Stimulated activated CD8-positive, alpha-beta memory T cell treated with anti-CD3 and anti-CD28 coated beads, Interleukin-7, amount 100 ng/mL, for 1 hour (primary cell): ENCODE measurements at places on chromosomes 4 and X.

DNA sequence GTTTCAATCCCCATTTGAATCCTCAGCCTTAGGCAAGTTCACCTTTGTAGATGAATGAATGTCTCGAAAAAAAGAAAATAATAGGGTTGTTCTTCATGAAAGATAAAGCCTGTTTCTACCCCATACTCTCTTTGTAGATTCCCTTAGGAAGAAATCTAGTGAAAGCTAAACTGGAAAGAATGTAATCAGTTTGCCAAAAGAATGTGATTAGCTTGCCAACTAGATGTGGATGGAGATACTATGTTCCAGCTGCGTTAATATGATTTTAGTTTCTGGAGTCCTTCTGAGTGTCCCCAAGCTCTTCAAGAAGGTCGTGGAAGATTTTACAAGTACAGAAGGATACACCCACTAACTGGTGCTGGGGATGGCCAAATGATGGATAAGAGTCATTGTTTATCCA lies 162.3 kb upstream of the EDNRA start:
- no peak for DNase-seq

DNA sequence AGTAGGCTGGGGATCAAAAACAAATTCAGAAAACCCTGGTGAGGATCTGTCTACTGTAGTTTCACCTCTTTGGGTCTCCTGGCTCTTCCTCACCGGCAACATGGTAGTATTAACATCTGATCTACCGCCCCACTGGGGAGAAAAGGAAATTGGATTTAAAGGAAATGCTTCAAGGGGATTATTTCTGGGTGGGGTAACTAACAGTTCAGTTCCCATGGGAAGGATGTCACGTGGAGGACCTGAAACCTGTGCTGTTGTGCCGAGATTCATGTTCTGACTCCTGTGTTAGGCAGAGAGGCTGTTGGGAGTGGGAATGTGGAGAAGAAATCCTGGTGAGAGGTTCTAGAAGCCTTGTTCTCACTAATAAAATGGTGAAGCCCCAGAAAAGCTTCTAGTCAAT lies 254.4 kb downstream of the BCOR start:
- no peak for DNase-seq

- no peak for DNase-seq
These were observed 143.9 kb downstream of the PJA1 start for GRCh38 chrX:69021141-69021960.

- DNase-seq = no peak
These were observed 8.2 kb downstream of the RTL3 start for GRCh38 chrX:78650906-78651437.

- no peak for DNase-seq
These were observed 587 bp upstream of the AFF2 start for GRCh38 chrX:148499638-148500422.

DNA sequence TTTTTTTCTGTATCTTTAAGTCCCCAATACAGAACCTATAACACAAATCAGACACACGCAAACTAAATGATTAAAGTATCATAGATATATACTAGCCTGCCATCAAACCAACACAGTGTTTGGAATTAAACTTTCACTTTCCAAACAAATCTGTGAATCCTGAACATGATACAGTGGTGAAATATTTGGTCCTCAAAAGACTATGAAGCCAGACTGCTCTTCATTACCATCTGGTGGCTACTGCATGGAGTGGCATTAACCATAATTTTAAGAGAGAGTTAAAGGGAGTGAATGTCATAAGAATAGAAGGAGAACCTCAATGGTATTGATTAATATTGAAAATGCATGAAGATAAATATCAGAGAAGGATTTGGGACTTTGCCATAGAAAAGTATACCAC lies 9.2 kb upstream of the GABRA4 start:
- DNase-seq = no peak

- DNase-seq = no peak
These were observed 208.4 kb upstream of the ADAMTS3 start for GRCh38 chr4:72777436-72777835.

DNA sequence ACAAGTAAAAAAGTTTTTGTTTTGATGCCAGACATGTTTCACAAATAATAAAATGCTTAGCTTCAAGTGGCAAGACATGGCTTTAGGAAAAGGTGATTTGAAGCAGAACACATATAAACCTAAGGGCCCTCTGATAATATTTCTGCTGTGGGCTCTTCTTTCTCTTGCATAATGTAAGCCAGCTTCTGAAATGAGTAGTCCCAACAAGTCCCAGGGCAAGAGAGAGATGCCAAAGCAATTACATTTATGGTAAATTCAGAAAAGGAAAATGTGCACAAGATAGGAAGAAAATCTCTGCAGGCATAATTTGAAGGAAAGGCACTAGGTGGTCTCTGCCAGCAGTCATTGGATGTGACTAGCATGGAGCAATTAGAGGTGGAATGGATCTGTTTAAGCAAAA lies 170.8 kb upstream of the GALNT7 start:
- no peak for DNase-seq

DNA sequence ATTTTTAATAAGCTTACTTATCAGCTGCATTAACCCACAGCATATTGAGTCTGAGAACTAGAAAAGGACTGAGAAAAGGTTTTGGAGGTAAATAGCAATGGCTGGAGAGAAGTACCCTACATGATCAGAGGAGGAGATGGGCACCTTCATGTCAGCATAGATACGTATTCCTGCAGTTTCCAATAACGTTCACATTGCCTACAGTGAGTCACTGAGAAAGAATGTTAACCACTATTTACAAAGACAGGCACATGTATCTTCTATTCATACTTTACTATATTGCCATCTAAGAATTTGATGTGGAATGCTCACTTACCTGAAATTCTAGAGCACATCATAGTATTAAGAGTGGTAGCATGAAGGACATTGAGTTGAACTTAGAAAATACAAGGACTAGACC lies 92.5 kb downstream of the TLL1 start:
- DNase-seq = no peak

DNA sequence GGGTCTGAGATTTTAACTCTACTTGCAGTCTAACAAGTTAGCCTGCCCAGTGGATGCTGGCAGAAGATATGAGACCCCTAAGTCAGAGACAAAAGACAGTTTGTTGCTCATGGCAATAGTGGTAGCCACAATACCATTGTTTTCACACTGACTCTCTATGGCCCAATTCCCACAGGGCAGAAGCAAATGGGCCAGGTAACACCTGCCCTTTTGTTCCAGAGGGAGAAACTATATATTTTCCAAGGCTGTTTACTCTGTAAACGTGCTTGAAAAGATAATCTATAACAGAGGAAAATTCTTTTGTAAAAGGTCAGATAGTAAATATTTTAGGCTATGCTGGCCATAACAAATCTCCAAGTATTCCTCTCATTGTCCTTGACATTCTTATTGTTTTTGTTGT lies 57.2 kb upstream of the NPNT start:
- DNase-seq = no peak

GRCh38 chr4:169485791-169486742 lies 126.3 kb downstream of the NEK1 start:
- no peak for DNase-seq

- no peak for DNase-seq
These were observed 1.7 kb downstream of the CNOT6L start for GRCh38 chr4:77817304-77818072.

GRCh38 chr4:163536091-163536490 lies 41.6 kb downstream of the TMA16 start:
- no peak for DNase-seq

- no peak for DNase-seq
These were observed 144.4 kb downstream of the MAGEB17 start for GRCh38 chrX:16311671-16312070.

GRCh38 chr4:85747882-85748491 lies 273.0 kb downstream of the ARHGAP24 start:
- DNase-seq = no peak

GRCh38 chr4:4416981-4417380 lies 30.1 kb downstream of the NSG1 start:
- no peak for DNase-seq

GRCh38 chrX:111086591-111087006 lies 9.4 kb upstream of the PAK3 start:
- DNase-seq = no peak

DNA sequence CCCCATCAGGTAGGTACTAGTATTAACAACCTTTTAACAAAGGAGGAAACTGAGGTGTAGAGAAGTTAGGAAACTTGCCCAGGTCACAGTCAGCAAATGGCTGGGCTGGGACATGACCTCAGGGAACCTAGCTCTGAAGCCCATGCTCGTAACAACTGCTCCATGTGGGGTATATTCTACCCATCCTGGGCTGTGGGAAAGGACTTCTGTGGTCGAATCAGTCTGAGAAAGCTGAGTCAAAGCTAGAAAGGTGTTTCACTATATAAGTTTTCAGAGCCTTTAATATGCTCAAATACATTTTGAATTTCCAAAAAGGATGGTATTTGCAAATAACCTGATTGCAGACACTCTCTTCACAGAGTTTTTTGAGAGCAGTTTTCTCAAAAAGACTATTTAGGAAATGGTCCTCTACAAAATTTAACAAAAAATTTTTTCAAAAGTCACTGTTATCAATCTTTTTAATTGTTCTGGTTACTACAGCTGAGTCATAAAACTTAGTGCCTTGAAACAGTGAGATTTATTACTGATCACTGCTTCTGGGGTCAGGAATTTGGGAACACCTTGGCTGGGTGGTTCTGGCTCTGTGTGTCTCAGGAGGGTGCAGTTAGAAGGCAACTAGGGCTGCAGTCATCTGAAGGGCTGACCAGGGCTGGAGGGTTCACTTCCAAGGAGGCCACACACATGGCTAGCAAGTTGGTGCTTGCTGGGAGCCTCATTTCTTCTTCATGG lies 53.6 kb downstream of the NSG1 start:
- DNase-seq = no peak

- DNase-seq = no peak
These were observed 192.6 kb downstream of the PDGFC start for GRCh38 chr4:156779042-156779441.

DNA sequence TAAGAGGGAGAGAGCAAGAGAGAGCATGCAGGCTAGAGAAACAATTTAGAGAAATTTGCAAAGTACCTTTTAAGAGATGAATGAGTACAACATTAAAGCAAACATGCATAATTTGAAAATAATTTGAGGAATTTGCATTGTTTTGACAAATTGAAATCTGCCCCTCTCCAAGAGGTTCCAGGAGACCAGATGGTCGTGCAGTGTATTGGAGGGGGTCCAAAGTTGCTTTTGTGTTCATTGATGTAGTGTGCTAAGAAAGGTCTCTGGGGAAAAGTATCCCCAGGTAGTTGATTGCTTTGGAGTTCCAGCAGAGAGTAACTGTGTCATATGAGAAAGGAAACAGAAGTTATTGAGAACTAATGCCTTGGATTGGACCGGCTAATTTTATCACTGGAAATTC lies 635.0 kb upstream of the TENM3 start:
- no peak for DNase-seq

DNA sequence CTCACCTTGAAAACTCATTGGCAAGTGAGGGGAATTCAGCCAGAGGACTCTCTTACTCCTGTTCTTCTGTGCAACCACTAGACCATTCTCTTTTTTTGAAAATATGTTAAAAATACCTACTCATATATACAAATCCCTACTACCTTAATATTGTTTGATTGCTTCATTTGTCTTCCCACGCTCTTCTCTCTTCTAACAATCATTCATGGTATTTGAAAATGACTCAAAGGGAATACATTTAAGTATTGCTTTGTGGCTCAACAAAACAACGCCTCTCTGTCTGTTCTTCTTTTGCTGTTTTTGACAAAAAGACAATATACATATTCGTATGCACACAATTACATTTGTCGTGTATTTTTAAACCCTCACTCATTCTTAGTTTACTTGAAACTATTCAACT lies 589.4 kb downstream of the ANKRD50 start:
- DNase-seq = no peak

GRCh38 chrX:149829751-149830191 lies 48.0 kb downstream of the MAGEA9 start:
- no peak for DNase-seq

DNA sequence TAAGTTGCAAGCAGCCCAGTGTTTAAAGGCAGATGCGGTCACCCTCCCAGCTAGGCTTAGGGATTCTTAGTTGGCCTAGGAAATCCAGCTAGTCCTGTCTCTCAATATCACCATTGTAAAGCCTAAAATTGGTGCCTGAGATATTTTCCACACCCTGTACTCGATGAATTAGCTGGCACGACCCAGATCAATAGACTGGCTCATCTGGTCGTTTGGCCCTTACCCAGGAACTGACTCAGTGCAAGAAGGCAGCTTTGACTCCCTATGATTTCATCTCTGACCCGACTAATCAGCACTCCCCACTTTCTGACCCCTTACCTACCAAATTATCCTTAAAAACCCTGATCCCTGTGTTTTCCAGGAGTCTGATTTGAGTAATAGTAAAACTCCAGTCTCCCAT lies 384.9 kb upstream of the SLC7A11 start:
- DNase-seq = no peak

DNA sequence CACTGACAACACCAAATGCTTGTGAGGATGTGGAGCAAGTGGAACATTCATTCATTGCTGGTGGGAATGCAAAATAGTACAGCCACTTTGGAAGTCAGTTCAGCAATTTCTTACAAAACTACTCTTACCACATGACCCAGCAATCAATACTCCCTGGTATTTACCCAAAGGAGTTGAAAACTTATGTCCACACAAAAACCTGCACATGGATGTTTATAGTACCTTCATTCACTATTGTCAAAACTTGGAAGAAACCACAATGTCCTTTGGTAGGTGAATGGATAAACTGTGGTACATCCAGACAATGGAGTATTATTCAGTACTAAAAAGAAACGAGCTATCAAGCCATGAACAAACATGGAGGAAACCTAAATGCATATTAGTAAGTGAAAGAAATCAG lies 27.5 kb downstream of the HUWE1 start:
- DNase-seq = no peak

DNA sequence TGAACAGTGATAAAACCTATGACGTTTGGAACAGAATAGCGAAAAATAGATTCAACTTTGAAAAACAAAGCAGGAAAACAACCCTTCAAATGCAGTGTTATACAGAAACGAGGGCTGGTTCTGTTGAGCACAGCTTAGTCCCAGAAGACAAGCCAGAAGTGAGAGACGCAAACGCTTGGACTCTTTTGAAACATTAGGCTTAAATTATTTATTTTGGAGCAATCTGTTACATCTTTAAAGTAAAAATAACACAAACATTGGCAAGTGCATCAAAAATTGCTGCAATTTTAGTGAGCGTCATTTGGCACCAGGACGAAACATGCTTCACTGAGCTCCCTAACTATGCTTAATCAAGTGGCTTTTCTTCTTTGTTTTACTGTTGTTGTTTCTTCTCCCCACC lies 63.5 kb downstream of the ENPP6 start:
- no peak for DNase-seq

- DNase-seq = no peak
These were observed 13.8 kb upstream of the SMS start for GRCh38 chrX:21926527-21927278.

- no peak for DNase-seq
These were observed 305.7 kb downstream of the DHX15 start for GRCh38 chr4:24278693-24279092.

DNA sequence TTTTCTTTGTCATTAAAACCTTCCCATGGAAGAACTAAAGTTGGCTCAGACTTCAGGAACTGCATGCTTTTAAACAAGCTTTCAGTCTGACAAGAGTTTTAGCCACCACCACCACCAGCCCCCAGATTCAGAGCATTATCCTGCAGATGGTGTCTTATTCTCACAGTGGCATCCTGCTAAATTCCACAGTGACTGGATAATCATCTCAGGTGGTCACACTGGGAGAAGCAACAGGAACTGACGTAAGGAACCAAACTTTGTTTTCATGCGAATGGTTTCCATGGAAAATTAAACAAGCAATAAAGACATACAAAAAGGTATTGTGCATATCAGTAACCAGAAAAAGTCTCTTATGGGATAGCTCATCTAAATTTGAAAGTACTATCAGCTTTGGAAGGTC lies 370.7 kb downstream of the FBXW7 start:
- DNase-seq = no peak

GRCh38 chrX:15838017-15838416 lies 16.6 kb downstream of the AP1S2 start:
- no peak for DNase-seq
